ENCODE measurements at places on chromosomes 2 and 18. TPM values are rescaled to one million over a fixed set of nuclear protein-coding genes. Genes with fewer than 3 reads are reported as not detected.

- DNase-seq: no peak
These were observed 295.8 kb upstream of the ACVR2A start for GRCh38 chr2:147549054-147549453.

DNA sequence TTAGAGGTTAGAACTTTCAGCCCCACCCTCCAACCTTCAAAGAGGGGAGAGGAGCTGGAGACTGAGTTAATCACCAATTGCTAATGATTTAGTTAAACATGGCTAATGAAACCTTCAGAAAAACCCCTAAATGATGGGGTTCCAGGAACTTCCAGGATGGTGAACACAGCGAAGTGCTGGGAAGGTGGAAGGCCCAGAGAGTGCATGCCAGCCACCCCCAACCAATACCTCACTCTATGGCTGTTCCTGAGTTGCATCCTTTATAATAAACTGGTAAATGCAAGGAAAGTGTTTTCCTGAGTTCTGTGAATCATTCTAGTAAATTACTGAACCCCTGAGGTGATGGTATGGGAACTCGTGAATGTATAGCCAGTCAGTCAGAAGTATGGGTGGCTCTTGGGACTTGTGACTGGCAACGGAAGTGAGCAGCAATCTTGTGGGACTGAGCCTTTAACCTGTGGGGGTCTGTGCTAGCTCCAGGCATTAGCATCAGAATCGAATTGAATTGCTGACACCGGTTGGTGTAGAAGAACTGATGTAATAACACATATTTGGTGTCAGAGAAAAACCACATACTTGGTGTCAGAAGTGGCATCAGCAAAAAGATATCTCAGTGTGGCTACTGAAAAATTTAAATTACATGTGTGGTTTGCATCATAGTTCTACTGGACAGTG lies 37.4 kb downstream of the NPHP1 start:
- no peak for DNase-seq

SERPINB12 gene
- 185 TPM for total RNA-seq

DNA sequence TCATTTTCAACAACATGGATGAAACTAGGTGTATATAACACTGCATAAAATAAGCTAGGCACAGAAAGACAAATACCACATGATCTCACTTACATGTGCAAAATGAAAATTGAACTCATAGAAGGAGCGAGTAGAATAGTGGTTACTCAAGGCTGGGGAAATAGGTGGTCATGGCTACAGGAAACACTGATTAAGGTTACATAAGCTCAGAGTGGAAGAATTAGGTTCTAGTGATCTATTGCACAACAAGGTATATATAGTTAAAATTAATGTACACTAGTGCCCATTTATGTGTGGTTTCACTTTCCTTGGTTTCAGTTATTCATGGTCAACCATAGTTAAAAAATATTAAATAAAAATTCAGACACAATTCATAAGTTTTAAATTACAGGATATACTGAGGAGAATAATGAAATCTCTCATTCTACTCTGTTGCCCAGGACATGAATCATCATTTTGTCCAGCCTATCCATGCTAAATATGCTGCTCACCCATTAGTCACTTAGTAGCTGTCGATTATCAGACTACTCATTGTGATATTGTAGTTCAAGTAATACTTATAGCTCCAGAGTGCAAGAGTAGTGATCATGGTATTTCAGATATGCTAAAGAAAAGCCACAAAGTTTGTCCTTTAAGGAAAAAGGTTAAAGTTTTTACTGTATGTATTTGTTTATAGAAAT lies 1530.9 kb upstream of the LRRTM1 start:
- DNase-seq: no peak

LYPD6 gene
- 1.1 TPM for total RNA-seq

ASB18 gene
- total RNA-seq: not detected

DCAF17 gene
- 14.6 TPM for total RNA-seq

DNA sequence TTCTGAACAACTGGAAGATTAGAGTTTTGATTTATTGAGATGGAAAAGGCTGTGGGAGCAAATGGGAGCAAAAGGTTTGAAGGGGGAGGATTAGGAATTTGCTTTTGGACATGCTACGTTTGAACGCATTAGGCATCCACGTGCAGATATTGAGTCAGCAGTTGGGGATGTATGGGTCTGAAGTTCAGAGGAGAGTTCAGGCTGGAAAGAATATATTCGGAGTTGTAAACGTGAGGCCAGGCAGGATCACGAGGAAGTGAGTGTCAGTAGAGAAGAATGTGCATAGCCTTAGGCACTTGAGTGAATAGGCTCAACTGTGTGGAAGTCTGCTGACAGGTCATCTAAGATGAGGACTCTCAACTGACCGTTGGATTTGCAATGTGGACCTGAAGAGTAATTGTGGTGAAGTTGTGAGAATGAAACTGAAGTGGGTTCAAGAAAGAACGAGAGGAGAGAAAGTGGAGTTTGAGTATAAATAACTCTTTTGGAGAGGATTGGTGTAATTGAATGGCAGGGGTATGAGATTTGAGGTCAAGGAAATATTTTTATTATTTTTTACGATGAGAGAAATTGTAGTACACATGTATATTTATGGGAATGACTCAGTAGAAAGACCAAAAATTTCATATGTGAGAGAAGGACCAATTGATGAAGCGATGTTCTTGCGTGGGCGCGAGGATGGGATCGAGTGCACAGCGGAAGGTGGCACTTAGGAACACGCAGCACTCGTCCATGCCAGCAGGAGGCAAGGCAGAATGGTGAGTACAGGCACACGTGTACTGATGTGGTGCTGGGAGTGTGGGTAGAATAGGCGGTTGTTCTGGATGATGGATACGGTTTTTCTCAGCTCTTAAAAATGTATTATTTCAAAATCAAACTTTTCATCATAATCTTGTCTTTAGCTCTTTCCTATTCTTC lies 40.5 kb upstream of the POLE4 start:
- no peak for DNase-seq

TWIST2 gene
- 36.5 TPM for total RNA-seq

GRCh38 chr2:200302940-200303727 lies 3.4 kb upstream of the SPATS2L start:
- DNase-seq: no peak

GRCh38 chr2:43059183-43059897 lies 167.1 kb downstream of the ZFP36L2 start:
- peak; percentile 90 for DNase-seq

- DNase-seq: no peak
These were observed 54.6 kb downstream of the IL1R2 start for GRCh38 chr2:102046135-102046986.

GRCh38 chr2:21567395-21567794 lies 443.6 kb downstream of the TDRD15 start:
- DNase-seq: no peak

DNA sequence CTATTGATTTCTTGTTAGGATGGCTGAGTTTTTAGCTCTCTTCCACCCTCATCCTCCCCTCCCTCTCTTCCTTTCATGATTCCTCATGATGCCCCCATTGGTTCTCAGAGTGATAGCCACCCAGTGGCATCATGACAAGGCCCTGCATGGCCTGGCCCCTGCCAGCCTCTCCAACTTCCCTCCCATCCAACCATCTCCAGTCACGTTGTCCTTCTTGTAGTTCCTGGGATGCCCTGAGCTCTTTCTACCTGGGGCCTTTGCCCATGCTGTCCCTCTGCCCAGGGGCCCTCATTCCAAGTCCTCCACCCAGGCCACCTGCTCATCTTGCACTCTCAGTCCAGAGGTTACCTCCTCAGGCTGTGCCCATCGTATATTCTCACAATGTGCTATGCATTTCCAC lies 247.5 kb downstream of the TFCP2L1 start:
- no peak for DNase-seq

GRCh38 chr2:58047961-58048360 lies 1.4 kb downstream of the VRK2 start:
- no peak for DNase-seq

GRCh38 chr2:584863-585823 lies 92.1 kb downstream of the TMEM18 start:
- peak; percentile 76 for DNase-seq

DNA sequence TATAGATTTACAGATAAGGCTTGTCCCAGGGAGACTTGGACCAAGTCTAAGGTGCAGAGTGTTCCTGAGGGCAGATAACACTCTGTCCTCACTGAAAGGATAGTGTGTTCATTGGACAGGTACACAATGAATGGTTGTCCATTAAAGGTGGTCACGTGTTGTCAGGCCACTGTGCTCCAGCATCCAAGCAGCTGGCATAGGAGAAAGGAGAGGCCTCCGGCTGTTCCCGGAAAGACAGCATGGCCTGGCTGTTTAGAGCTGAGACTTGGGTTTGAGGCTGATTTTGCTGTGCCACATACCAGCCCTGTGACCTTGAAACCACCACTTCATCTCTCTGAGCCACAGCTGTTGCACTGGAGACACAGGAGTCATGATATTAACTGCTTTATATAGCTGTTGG lies 19.6 kb upstream of the SULT1C3 start:
- no peak for DNase-seq

DNA sequence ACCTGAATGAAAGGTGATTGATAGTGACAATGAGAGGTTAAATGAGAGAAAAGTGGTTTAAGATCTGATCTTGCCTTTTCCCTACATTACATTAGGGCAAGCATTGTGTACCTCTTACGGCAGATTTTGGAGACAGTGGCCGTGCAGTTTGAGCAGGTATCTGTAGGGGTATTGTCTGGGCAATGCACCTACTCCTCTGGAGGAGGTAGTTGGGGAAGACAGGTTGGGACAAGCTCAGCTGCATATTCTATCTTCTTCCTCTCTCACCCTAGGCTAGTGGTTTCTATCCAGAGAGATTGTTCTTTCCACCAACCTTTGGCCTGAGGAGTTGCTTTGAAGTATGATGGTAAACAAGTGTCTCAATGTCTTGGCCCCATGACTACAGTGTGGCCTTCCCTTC lies 323.2 kb downstream of the CYP26B1 start:
- DNase-seq: peak; percentile 31

DNA sequence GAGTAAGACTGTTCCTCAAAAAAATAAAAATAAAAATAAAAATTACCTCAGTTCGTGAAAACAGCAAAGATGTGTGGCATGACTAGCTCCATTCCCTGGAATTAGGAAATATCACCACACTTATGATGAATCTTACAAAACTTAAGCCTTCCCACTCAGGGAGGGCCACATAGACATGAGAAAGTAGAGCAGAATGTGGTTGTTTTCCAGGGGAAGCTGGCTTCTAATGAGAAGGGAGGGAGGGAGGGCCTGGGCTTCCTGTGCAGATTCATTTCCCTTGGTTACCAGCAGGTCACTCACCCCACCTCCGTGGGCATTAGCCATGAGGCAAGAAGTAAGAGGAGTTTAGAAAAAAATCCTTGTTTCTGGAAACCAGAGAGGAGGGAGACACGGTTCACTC lies 95.9 kb upstream of the RMDN2 start:
- DNase-seq: peak; percentile 89

DNA sequence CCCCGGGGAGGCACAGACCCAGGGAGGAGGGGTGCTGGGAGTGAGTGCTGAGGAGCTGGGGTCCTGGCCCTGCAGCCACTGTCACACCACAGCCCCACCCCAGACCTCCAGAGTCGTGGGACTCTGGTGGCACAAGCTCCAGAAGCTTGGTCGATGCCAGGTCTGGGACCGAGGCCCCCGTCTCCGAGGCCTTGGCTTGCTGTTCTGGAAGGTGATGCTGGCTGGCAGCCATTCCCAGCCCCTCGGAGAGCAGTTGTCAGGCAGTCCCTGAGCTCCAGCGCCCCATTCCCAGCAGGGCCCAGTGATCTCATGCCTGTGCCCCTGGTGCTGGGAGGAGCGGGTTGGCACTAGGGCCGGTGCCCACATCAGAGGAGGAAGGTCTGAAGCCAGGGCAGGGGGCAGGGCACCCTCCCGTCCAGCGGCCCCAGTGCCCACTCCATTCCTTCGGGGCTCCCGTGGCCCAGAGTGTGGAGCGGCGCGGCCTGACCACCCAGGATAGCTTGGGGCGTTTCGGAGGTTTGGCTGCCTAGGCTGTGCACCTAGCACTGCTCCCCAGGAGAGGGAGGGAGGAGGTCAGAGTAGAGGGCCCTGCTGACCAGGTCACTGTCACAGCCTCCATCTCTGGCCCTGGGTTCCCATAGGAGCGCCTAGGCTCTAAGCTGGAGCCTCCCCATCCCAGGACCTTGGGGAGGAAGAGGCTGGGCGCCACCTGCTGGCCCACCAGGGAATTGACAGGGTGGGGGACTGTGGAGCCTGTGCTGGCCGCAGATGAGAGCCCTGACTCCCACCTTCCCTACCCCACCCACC lies 16.8 kb upstream of the ALPI start:
- no peak for DNase-seq

PSMA8 gene
- not detected for total RNA-seq

GRCh38 chr2:104914509-104914908 lies 60.6 kb downstream of the POU3F3 start:
- no peak for DNase-seq

- no peak for DNase-seq
These were observed 112.2 kb upstream of the FZD5 start for GRCh38 chr2:207881902-207882301.

- no peak for DNase-seq
These were observed 23.5 kb downstream of the SRSF7 start for GRCh38 chr2:38727661-38728060.

GRCh38 chr18:37403100-37403781 lies 162.4 kb downstream of the CELF4 start:
- DNase-seq: no peak

C2orf92 gene
- 20.2 TPM for total RNA-seq

DNA sequence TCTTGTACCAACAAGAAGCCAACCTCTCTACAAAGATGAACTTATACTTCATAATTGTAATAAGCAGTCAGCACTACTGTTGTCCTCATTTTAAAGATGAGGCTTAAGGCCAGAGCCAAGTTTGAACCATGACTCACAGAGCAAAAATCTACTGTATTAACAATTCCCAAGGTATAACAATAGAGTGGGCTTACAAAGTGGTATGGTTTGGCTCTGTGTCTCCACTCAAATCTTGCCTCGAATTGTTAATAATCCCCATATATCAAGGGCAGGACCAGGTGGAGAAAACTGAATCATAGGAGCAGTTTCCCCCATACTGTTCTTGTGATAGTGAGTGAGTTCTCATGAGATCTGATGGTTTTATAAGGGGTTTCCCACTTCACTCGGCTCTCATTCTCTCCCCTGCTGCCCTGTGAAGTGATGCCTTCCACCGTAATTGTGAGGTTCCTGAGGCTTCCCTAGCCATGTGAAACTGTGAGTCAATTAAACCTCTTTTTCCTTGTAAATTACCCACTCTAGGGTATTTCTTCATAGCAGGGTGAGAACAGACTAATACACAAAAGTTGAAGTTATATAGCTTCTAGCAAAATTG lies 19.5 kb downstream of the MRPL44 start:
- DNase-seq: no peak

DNA sequence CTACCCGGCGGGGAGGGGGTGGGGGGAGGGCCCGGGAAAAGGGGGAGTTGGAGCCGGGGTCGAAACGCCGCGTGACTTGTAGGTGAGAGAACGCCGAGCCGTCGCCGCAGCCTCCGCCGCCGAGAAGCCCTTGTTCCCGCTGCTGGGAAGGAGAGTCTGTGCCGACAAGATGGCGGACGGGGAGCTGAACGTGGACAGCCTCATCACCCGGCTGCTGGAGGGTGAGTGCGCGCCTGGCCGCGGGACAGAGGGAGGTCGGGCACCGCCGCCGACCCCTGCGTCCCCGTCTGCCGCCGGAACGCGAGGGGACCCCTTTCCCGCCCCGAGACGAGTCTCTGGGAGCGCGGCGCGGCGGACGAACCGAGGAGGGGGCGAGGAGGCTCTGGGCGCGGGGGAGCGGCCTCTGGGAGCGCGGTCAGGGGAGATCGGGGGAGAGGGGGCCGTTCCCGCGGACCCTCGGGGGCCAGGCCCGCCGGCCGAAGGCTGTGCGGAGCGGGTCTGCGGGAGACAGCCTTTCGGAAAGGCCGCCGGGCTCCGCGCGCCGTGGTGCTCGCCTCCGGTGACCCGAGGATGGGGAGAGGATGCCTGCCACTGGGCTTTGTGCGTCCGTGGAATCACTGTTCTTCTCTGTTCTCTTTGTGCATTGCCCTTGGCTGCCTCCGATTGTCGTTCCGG lies 463 bp downstream of the PPP1CB start:
- no peak for DNase-seq

All from lower leg skin (tissue), 4 donors.